HL-60 (cell line): ENCODE measurements at places on chromosomes 5 and 9.

- DNase-seq: no peak
Observed at GRCh38 chr9:93406371-93406770, 45.1 kb upstream of the FAM120A start.

GRCh38 chr5:172617817-172618216, 23.2 kb upstream of the NEURL1B start:
- no peak for DNase-seq

DNA sequence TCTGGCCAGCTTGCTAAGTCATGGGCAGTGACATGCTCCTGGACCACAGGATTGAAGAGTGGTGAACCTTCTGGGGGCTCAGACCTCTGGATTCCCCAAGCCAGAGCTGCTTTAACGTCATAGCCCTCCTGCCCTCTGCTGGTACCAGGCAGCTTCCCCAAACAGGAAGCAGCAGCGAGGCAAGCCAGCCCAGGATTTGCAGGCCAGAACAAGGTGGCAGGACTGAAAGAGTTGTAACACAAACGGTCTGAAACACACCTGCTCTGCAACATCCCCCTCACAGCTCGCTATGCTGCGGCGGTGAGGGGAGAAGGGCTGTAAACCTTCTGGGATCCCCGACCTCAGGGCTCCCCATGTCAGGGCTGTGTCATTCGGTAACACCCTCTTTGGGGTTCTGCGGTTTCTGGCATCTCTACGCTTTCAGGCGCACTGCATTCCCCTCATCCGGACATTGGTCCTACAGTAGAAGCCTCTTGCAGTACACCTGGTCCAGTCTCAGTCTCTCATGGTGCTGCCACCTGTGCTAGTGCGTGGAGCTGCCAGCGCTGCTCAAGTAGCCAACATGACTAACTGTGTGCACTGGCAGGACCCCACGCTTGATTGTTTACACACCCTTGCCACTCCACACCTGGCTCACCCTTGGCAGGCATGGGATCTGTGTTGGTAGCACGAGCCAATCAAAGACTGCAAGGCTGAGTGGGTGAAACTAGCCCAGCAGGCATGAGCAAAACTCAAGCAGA, 893.3 kb downstream of the PTPRD start:
- DNase-seq: no peak

DNA sequence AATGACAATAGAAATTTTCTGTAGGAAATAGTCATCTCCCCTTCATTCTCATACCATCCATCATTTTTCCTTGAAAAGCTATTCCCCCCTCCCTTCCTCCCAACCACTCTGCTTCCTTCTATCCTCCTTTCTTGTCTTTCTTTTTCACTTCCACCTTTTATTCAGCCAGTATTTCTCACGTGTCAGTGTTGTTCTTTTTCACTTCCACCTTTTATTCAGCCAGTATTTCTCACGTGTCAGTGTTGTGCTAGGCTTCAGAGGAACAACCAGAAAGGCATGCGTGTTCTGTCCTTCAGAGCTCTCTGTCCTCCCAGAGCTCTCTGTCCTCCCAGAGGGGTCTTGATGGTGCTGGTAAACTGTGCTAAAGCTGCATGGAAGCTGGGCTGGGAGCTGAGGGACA, 419.6 kb downstream of the GADD45G start:
- DNase-seq: no peak

DNA sequence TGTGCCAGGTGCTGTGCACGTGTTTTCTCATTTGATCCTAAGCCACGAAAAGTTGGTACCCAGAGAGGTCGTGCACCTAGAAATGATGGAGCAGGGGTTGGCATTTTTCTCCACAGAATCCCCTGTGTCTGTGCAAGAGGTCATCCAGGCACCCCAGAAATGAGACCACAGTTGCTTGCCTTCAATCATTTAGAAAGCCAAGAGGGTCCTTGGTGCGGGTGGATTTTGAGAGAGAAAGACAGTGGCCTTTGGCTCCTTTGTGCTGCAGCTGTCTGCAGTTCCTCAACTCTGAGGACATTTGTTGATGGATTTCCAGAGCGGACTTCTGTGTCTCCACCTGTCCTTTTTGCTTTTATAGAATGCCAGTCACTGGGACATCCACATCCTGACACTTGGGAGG, 33.8 kb upstream of the SPRY4 start:
- no peak for DNase-seq

DNA sequence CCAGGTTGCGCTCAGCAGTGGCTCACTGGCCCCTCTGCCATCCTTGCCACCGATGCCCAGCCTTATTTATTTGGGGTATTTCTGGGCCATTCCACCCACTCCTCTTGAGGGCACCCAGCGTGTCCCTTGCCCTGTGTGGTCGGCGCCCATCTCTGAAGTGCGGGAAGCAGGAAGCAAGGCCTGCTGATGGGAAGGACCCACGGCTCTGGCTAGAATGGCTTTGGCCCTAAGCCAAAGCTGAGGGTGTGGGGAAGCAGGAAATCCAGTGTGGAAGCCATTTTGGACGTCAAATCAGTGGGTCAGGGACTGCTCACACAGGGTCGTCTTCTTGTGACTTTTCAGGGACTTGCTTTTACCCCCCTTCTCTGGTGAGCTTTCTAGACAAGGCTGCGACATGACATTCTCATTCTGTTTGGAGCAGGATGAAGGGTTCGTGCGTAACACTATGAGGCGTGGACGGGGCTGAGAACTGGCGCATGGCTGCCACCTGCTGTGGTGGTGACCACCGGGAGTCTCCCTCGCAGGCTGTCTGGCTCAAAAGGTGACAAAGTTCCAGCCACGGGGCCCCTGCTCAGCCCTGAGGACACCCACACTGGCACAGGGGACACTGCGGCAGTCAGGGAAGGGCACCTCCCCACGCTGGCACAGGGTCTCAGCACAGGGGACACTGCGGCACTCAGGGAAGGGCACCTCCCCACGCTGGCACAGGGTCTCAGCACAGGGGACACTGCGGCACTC, 50.7 kb upstream of the NKD2 start:
- no peak for DNase-seq

- DNase-seq: no peak
Observed at GRCh38 chr5:79619854-79620253, 7.6 kb downstream of the TENT2 start.

GRCh38 chr5:819078-819477, 31.7 kb downstream of the ZDHHC11 start:
- no peak for DNase-seq

GRCh38 chr5:135225856-135226560, 173.0 kb downstream of the MACROH2A1 start:
- DNase-seq: no peak

GRCh38 chr5:148899993-148900392, 73.6 kb downstream of the ADRB2 start:
- no peak for DNase-seq

- no peak for DNase-seq
Observed at GRCh38 chr5:72412283-72413055, 92.3 kb downstream of the PTCD2 start.

DNA sequence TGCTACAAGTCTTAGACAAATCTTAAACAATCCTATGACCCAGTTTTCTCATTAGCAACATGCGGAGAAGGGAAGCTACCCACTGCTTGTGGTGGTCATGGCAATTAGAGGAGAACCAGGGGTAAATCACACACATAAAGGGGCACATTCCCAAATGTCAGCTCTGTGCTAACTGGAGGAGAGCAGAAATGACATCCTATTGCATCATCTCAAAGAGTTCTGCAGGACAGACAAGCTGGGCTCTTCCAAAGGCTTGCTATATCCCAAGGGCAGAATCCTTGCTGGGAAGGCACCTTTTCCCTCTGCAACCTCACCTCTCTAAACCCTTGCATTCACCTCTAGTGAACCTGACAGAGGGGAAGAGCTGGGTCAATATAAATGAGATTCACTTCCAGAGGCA, 17.0 kb upstream of the WWC1 start:
- DNase-seq: no peak

- peak; percentile 98 for DNase-seq
Observed at GRCh38 chr9:126470241-126470993, 143.3 kb upstream of the LMX1B start.

DNA sequence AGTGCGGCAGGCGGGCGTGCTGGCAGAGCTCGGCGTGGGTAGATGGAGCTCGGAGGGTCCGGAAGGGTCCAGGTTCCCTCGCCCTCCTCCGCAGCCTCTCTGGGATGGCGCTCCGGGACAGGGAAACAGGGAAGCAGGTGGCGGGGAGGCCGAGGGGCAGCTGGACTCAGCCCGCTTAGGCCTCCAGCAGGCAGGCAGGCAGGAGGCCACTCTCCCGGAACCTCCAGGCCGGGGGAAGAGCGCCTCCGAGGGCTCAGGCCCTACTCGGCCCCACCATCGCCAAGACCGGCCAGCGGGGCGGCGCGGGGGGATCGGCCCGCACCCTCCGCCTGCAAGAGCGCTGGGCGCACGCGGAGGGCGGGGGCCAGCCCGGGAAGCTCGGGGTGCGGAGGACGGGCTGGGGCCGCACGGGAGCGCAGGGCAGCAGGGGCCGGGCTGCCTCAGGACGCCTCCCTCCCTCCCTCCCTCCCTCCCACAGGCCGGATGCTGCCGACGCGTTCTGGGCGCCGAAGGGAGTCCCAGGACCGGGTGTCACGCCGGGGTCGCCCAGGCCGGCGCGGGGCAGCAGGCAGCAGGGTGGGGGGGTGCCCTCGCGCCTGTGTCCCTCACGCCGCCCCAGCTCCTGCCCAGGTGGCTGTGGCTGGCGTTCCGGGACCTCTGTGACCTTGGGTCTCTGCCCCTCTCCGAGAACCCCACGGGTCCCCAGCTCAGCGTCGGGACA, 977 bp downstream of the MGAT4B start:
- peak; percentile 45 for DNase-seq

DNA sequence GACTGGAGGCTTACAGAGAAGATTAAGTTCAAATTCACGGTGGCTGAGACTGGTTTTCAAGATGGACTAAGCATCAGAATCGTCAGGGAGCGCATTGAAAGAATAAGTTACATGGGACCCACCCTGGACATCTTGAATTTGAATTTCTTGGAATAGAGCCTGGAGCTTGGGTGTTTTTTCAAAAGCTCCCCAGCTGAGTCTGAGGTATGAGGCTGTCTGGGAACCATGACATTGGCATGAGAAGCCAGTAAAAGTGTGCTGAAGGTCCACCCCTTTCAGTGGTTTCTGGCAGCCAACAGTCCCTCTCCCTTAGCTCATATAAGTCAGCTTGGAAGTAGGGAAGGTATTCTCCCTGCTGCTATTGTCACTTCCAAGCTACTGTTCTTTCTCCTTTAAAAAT, 97.8 kb downstream of the MAST4 start:
- DNase-seq: no peak

- DNase-seq: no peak
Observed at GRCh38 chr5:66807743-66808142, 211.6 kb downstream of the MAST4 start.

- DNase-seq: no peak
Observed at GRCh38 chr9:89284076-89284475, 26.9 kb upstream of the CKS2 start.

- peak; percentile 75 for DNase-seq
Observed at GRCh38 chr9:96449845-96450612, at the start of gene HABP4. Gene HABP4 (plus strand): TSS chr9:96450169. CDS start chr9:96450280, 111 bp downstream.

DNA sequence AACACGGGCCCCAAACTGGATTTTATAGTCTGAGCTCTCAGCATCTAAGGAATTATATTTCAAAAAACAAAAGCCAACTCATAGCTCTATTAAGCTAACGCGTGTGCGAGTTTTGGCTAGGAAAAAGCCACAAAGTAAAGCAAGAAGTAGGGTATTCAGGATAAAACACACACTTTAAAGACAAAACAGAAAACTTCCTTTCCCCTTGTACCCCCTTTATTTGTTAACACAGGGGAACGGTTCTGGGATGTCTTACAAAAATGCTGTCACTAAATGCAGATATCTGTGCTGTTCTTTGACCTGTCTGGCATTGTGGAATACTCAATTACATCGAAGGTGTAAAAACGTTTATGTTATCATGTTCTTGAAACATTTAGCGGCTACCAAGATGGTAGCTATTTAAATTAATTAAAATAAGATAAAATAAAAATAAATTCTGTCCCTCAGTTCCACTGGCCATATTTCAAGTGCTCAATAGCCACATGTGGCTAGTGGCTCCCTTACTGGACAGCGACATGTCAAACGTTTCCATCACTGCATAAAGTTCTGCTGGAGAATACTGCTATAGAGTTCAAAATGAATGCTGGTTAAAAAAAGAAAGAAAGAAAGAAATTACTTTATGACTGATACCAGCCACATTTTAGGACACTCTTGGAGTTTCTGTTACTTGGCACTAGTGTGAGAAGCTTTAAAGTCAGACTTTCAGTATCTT, 7.2 kb upstream of the MEF2C start:
- DNase-seq: no peak

GRCh38 chr5:6734243-6734700, 21.0 kb downstream of the TENT4A start:
- DNase-seq: no peak

DNA sequence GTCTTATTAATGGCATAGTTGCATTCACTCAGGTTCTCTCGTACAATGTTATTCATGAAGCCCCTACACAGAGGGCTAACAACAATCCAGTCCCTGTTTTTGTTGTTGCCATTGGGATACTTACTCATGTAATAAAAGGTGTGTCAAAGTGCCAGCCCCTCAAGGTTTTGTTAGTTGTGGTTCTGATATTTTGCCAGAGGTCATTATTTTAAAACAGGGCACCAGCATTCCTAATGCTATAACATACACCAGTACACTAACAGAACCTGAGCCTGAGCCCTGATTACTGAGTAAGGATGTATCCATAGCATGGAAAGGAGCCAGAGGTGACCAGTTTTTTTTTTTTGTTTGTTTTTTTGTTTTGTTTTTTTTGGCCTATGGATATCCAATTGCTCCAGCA, 50.2 kb downstream of the SMC2 start:
- no peak for DNase-seq

DNA sequence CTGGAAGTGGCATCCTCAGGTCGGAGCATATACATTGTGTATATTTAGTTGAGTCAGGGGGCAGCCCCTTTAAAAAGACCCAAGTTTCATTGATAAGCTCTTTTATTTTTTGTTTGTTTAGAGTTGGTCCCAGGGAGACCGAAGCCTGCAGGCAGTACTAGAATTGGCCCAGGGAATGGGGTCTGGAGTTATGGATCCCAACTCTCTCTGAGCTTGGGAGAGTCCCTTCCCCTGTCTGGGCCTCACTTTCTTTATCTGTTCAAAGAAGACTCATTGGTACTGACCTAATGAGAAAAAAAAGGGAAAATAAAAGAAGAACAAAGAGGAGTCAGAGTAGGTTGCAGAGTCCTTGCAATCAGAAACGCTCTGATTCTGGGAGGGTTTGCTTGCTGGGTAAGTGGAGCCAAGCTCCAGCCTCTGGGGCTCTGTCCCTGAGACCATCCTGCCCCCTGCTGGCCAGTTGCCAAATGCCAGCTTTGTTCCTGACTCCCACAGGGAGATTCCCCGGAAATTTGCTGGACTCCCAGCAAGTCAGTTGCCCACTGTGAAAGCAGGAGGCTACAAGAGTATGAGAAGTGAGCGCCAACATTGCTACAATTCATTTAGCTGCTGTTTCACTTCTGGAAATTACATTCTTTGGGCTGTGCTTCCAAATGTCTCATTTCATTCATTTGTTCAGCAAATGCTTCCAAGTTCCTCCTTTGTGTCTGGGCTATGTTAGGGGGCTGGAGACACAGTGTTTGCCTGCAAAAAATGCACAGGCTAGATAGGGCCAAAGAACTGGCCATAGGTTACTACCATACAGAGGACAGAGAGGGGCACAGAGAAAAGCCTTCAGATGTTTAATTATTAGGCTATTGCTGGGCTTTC, 156.2 kb downstream of the MELK start:
- DNase-seq: peak; percentile 55
